GM20000 (cell line): ENCODE measurements at places on chromosomes 3 and 15.

- DNase-seq, result no peak
These were observed 44.1 kb downstream of the CTXND1 start for GRCh38 chr15:80207887-80208286.

GRCh38 chr3:149555927-149556326 lies 81.4 kb downstream of the TM4SF4 start:
- no peak for DNase-seq

DNA sequence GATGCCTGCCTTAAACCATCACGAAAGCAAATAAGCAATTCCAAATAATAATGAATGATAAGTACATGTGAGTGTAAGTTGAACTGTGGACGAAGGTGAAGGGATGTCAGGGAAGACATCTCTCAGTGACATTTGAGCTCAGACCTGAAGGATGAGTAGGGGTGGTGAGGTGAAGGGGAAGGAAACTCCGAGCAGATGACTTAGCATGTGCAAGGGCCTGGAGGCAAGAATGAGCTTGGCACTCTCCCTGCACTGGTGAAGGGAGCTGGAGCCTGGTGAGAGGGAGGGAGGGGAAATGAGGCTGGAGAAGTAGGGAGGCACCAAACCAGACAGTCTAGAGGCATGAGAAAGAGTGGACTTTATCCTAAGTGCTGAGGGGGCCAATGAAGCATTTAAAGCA lies 84.3 kb downstream of the MTHFS start:
- no peak for DNase-seq

- DNase-seq, result no peak
These were observed 9.2 kb upstream of the GRIP2 start for GRCh38 chr3:14549256-14549919.

GRCh38 chr3:89032346-89033013 lies 74.9 kb upstream of the EPHA3 start:
- no peak for DNase-seq

DNA sequence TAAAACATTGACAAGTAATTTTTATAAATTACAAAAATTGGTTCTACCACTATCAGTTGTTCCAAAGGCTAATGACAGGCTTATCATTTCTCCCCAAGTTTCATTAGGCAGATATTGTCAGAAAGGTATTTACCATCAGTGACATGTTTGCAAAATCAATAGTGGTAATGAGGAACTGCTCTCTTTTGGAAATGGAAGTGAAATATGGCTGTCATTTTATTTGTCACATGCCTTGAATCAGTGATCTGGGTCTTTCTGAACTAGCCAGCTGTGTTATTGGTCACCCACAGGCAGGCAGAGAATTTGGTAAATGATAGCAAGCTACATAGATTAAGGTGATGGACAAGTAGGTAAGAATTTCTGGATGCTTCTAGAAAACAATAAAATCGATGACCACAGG lies 268.0 kb upstream of the ARHGEF26 start:
- DNase-seq, result no peak

GRCh38 chr3:194837457-194838127 lies 151.9 kb downstream of the FAM43A start:
- DNase-seq, result no peak

GRCh38 chr3:177382944-177383343 lies 185.7 kb upstream of the TBL1XR1 start:
- DNase-seq, result no peak

DNA sequence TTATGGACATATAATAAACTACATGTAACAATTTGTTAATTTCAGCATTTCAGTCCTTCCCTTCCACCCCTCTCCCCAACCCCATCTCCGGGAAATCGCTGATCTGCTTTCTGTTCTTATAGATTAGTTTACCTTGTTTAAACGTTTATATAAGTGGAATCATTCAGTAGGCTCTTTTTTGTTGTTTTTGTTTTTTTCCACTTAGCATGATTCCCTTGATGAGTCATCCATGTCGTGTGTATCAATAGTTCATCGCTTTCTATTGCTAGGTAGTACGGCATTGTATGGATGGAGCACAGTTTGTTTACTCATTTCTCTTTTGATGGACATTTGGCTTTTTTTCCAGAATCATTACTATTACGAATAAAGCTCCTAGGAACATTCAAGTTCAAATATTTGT lies 23.5 kb upstream of the AMOTL2 start:
- DNase-seq, result no peak

DNA sequence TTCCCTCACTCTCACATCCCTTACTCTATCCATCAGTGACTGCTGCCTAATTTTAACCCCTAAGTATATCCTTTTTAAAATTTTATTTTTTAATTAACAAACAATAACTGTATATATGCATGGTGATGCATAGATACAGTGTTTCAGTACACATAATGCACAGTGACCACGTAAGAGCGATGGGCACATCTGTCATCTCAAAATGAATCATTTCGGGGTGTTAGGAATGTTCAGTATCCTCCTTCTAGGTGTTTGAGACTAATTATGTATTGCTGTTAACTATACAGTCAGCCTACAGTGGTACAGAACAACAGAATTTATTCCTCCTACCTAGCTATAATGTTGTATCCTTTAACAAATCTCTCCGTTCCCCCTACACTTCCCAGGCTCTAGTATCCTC lies 307.0 kb downstream of the FOXP1 start:
- no peak for DNase-seq

DNA sequence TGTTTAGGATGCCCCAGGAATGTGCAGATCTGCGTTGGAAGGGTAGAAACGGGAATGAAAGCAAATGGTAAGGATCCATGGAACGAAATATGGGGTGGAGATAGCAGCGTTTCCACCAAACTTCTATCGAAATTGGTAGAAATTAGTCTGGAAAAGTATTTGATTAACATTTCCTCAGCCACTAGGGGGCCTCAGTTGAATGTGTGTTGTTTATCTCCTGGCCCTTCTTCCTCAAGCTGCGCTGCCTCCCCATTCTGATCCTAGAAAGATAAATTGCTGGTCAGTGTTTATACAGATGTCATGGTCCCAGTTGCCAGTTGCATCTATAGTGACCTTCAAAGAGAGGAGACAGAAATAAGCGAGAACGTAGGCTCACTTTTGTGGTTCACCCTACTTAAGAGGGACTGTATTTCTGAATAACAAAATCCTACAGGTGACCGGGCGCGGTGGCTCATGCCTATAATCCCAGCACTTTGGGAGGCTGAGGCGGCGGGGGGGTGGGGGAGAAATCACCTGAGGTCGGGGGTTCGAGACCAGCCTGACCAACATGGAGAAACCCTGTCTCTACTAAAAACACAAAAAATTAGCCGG lies 457.1 kb downstream of the SQOR start:
- no peak for DNase-seq

GRCh38 chr3:170762064-170762463 lies 107.9 kb downstream of the RPL22L1 start:
- DNase-seq, result no peak

DNA sequence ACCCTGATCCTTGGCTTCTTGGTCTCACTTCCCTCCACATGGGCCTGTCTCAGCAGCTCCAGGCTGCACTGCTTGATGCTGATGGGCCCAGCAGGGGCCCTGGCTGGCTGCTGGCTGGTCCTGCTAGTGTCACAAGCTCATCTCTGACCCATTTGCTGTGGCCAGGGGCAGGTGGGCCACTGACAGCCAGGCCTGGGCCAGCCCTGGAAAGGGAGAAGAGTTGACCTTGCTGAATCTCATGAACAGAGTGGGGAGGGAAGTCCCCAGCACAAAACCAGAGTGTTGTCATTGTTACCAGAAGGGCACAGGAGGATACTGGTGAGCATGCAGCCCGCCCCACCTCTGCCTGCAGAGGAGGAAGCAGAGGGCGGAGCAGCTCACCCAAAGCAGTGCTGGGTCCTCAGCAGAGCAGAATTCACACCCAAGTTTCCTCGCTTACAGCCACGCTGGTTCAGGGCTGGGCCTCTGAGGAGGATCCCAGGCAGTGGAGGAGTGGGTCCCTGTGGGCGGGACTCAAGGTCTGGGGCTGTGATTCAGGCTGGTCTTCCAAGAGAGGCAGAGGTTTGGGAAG lies 7.6 kb upstream of the KLF15 start:
- no peak for DNase-seq

GRCh38 chr3:126529585-126530170 lies 5.7 kb downstream of the CHST13 start:
- DNase-seq, result no peak

DNA sequence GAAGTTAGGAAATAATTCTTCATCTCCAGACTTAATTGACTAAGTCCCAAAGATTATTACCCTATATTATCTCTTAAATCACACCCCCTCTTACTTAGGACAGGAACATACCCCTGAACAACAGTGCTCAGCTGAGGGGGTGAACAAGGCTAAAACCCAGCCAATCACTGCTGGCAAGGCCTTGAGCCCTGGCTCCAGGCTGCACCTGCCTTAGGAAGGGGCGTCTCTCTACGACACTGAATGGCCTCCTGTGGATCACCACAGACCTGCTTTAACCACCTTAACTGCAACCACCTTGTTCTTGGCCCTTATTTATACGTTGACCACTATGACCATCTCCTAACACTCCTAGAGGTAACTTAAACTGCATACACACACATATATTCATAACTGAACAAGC lies 267.4 kb upstream of the THBS1 start:
- DNase-seq, result no peak

DNA sequence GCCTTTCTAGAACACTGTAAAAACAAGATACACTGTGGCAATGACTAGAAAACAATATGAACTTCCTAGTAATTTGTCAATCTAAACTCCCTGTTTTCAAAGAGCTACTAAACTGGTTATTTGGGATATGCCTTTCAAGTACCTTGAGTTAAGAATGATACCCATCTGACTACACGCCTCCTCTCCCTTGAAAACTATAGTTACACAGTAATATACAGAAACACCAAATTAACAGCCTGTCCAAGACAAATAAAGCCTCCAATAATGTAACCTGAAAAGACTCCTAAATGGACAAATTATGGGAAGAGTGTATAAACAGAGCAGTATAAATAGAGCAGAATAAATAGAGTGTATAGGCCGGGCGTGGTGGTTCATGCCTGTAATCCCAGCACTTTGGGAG lies 70.1 kb downstream of the SMARCC1 start:
- DNase-seq, result no peak

DNA sequence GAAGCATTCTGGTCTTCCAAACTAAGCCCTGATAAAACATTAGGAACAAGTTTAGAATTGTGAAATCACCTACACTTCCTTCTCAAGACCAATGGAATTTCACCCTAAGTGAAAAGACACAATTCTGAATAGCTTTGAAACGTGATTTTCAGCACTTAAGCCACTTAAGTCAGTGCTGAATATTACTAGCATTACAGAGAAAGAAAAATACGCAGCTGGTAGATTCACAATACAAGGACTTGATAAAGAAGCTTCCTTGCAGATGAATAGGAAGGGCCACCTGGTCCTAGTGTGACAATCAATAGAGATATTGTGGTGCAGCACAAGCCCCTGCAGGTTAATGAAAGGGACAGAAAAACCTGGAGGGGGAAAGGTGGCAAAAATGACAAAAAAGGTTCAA lies 353.1 kb upstream of the ALCAM start:
- no peak for DNase-seq

- no peak for DNase-seq
These were observed 91.8 kb downstream of the BTD start for GRCh38 chr3:15693355-15693754.
